Esophagus squamous epithelium (tissue), 5 donors: ENCODE measurements at places on chromosomes 13 and 19. TPM values are rescaled to one million over a fixed set of nuclear protein-coding genes. Genes with fewer than 3 reads are reported as not detected.

DNA sequence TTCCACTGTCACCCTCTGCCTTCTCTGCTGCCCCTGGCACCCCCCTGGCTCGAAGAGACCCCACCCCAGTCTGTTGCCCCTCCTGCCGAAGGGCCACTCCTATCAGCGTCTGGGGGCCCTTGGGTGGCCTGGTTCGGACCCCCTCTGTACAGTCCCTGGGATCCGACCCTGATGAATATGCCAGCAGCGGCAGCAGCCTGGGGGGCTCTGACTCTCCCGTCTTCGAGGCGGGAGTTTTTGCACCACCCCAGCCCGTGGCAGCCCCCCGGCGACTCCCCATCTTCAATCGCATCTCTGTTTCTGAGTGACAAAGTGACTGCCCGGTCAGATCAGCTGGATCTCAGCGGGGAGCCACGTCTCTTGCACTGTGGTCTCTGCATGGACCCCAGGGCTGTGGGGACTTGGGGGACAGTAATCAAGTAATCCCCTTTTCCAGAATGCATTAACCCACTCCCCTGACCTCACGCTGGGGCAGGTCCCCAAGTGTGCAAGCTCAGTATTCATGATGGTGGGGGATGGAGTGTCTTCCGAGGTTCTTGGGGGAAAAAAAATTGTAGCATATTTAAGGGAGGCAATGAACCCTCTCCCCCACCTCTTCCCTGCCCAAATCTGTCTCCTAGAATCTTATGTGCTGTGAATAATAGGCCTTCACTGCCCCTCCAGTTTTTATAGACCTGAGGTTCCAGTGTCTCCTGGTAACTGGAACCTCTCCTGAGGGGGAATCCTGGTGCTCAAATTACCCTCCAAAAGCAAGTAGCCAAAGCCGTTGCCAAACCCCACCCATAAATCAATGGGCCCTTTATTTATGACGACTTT lies 2.0 kb downstream of the ZFP36 start:
- no peak for DNase-seq

GRCh38 chr19:46841458-46842083 lies 9.1 kb downstream of the AP2S1 start:
- DNase-seq = no peak

DNA sequence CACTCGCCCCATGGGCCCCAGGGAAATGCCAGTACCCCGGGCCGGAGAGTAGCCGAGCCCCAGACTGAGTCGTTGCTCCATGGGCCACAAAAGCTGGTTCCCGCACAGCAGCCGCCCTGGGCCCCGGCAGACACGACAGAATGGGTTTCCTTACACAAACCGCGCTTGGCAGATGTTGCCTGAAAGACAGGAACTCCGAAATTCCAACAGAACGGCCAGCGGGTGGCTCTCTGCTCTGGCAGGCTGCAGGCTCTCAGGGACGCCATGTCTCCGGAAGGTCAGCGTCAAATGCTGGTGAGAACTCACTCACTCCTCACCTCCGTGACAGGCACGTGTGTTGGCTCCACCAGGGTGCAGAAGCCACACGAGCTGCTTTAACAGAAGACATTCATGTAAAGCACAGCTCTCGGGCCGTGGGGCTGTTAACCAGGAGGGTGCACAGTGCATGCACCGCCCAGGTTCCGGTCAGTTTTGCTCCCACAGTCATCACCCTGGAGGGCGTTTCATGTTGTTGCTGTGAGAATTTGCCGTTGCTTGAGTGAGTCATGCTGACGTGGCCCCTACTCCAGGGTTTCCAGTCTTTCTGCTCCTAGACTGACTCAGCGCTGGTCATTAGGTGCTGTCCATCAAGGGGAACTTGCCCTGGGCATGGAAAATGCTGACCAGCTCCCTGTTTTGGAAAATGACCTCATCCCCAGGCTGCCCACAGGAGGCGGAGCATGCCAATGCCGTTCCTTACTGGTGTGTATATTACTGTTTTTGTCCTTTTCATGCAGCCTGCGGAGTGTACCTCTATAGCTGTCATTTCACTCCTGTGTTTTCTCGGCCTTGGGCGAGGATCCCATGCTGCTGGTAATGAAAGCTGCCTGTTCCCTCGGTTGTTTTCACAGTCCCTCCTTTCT lies 44.8 kb downstream of the ANKRD10 start:
- peak; percentile 57 for DNase-seq

TNFAIP8L1 gene
- 4.4 TPM for total RNA-seq

U2AF2 gene
- 112 TPM for total RNA-seq

KL gene
- total RNA-seq = 0.11 TPM
